ENCODE measurements at places on chromosomes 16 and 17.

DNA sequence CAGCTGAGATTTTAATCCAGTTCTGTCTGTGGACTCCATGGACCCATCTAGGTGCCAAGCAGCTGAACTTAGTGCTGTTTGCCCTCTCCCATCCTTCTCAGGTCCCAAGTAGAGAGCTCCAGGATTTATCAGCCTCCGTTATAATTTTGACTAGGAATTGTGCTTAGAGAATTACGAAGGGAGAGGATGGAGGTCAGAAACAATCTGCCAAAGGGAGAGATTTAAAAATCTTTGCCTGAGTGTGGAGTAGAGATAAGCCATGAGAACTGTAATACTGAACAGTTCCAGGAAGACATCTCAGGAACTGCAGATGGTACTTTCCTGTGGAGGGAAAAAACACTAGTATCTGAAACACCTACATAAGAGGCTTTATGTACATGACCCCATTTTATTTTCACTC, 27.0 kb downstream of the CEP95 start:
- DNase-seq: no peak

DNA sequence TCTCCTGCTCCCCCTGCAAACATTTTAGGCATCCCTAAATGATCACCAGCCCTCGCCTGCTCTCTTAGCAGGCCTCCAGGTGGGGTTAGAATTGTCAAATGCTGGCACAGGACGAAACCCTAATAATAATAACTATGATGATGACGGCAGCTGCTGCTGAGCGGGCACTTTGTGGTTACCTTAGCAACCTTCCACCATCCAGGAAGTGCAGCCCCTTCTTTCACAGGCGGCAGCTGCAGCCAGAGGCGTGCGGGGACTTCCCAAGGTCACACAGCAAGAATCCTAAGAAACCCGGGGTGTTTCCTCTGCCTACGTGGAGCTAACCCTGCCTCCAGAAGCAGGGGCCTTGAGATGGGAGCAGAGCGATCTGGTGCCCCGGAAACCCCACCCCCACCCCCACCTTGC, 22.4 kb upstream of the EIF1 start:
- DNase-seq: peak; percentile 40

DNA sequence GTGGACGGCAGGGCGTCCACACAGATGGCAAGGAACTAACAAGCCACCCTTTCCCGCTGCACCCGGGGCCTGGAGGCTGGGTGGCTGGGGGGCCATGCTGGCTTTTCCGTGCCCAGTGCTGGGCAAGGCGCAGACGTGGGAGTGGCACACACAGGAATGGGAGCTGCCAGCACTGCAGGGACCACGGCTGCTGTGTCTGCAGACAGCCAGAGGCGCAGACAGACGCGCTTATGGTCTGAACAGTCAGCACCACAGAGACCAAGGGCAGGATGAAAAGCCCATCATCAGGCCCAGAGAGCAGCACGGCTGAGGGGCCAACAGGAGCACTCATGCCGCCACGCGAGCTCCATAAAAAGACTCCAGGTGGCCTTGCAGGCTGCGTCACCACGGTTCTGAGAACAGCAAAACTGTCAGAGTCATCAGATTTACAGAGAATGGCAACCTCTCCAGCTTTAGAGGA, 24.0 kb downstream of the PDIA2 start:
- no peak for DNase-seq

- no peak for DNase-seq
Observed at GRCh38 chr16:90083139-90083538, 6.0 kb upstream of the PRDM7 start.

GRCh38 chr17:77502626-77503292, 362.0 kb downstream of the SEC14L1 start:
- DNase-seq: no peak

DNA sequence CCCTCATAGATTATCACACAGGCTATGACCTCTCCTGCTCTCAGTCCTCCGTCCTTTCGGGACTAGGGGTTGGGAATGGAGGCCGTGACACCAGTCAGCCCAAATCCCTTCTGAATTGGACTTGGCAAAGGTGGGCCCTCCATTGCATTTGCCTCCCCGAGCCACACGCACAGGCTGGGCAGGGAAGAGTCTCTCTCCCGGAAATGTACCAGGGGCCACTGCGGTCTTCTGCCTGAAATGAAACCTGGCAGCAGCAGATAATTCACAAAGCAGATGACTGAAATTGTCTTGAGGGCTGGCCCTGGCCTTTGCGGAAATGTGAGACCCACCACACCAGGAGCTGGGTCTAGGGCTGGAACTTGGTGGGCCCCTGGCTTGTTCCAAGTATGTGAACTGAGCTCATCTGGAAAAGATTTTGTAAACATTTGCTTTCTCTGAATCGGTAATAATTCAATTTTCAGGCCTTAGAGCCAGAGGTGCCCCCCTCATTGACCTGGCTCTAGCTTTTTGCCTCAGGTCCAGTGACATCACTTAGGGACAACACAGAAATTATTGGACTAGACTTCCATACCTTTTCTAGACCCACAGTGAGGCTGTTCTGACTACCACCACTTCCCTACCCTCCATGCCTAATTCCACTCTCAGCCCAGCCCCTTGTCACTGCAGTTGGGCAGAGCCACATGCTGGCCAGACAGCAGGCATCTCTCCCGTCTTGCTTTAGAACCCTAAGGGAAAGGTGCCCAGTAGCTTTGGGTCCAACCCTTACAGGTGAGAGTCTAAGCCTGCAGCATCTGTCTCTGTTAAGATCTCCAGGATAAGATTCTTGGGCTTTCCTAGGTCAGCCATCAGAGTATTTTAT, 75.2 kb downstream of the CCDC182 start:
- DNase-seq: no peak

DNA sequence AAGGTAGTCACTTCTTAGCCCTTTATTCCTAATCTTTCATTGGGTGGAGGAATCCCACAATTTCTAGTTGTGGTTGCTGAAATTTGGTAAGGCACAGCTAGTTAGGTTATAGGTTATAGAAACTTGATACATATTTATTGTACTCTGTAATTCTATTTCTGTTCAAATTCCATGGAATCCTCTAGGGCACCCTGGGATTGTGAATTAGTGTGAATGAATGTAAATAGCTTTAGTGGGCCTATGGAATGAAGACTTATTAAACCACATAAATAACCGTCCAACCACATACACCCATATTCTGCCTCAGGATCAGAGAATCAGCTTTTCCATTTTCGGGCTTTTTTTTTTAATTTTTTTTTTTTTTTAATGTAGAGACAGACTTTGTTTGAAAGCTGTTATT, 9.2 kb downstream of the TANC2 start:
- DNase-seq: no peak

DNA sequence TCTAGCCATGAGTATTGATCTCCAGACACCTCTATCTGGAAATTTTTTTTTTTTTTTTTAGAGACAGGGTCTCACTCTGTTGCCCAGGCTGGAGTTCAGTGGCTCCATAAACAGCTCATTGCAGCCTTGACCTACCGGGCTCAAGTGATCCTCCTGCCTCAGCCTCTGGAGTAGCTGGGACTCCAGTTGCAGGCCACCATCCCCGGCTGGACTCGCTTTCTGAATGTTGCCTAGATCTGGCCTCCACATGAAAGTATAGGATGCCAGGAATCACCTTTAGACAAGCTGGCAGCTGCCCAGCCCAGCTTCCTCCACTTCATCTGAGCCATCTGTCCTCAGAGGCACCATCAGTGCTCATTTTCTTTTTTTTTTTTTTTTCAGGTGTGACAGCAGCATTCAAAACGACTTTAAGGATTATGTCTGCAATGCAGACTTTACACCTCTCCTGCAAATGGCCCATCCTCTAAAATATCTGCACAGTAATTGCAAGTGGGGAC, 6.4 kb upstream of the PRR14 start:
- DNase-seq: no peak

GRCh38 chr16:21001262-21001661, 100.7 kb downstream of the LYRM1 start:
- DNase-seq: peak; percentile 7

DNA sequence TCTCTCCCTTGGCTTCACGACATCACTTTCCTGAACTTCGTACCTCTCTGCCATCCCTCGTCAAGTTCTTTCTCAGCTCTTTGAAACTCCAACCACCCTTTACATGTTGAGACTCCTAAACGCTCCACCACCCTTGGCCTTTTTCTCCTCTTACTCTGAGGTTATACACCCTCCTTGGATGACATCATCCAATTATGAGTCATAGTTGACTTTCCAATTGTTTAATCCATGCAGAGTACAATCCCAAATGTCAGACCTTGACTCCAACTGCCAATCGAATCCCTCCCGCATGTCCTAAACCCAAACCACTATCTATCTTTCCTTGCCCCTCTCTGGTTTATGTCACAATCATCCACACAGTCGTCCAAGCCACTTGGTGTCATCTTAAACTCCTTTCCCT, 18.4 kb upstream of the C16orf82 start:
- no peak for DNase-seq

DNA sequence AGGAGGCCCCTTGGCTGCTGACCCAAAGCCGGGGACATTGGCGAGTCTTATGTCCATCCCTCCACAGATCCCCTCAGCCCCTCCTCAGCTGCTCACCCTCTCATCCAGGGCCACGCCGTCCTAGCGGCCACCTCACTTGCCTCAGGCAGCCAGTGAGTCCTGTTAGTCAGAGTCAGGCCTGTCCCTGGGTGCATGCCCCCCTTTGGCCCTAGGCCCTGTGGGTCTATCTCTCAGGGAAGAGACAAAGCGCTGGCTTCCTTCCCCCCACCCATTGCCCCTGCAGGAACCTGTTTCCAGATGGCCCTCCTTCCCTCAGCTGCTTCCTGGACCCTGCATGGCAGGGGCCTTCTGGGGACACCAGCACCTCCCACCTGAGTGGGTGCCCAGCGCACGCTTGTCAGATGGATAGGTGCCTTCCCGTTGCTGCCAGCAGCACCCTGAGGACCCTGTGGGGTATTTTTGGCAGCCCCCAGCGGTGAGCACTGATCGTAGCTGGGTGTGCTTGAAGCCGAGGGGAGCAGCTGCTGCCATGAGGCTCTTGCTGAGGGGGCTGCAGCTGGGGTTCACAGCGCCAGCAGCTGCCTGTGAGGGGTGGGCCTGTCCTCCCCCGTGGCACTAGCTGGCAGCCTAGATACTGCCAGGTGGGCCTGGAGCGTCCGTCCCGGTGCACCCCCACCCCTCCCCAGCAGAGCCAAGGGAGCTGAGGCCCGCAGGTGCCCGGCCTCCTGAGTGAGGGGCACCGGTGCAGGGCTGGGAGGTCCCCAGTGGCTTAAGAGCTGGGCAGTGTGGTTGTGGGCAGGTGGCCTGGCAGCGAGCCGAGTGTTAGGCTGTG, 8.4 kb downstream of the DBNDD1 start:
- no peak for DNase-seq

GRCh38 chr16:58485184-58485887, 14.6 kb upstream of the NDRG4 start:
- DNase-seq: no peak

GRCh38 chr17:63491413-63491812, 14.6 kb downstream of the ACE start:
- no peak for DNase-seq

DNA sequence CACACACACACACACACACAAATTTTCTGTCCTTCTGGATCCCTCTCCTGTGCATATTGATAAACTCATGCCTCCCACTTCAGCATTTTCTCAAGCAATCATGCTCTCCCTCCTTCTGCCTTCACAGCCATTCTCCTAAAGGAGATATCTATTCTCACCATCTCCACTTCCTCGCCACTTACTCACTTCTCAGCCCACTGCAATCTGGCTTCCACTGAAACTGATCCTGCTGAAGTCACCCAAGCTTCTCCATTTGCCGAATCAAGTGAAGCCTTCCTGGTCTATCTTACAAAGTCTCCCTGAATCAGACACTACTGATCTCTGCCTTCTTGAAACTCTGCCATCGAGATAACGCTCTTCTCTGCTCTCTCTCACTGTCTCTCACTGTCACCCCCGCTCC, 54.0 kb upstream of the GNAO1 start:
- no peak for DNase-seq

GRCh38 chr16:4743226-4743878, 9.0 kb downstream of the DNAAF8 start:
- no peak for DNase-seq

DNA sequence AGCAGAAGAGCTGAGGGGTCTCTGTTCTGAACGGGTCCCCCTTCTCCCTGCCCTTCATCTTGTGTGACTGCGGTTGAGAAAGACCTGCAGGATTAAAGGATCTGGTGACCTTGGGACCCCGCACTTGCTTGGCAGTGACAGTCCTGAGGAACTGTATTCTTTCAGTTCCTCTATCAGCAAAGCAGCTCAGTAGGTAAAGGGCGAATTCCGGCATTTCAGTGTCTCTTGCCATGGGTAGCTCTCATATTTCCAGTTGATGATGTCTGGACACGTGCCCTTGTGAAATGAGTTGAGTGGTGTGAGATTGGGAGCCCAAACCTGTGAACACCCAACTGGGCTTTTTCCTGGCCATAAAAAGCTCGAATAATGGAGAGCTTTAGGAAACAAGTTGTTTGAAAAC, 135.7 kb downstream of the PRKCA start:
- DNase-seq: no peak

GRCh38 chr16:25875956-25876598, 184.3 kb downstream of the HS3ST4 start:
- DNase-seq: no peak

- no peak for DNase-seq
Observed at GRCh38 chr16:84041881-84042280, 714 bp downstream of the SLC38A8 start.

GRCh38 chr17:78892520-78892919, 10.5 kb downstream of the CEP295NL start:
- DNase-seq: no peak

- DNase-seq: no peak
Observed at GRCh38 chr17:63931981-63932561, at the start of gene CD79B. CD79B (minus strand) TSS chr17:63932331; CDS start chr17:63932261, 70 bp downstream.

DNA sequence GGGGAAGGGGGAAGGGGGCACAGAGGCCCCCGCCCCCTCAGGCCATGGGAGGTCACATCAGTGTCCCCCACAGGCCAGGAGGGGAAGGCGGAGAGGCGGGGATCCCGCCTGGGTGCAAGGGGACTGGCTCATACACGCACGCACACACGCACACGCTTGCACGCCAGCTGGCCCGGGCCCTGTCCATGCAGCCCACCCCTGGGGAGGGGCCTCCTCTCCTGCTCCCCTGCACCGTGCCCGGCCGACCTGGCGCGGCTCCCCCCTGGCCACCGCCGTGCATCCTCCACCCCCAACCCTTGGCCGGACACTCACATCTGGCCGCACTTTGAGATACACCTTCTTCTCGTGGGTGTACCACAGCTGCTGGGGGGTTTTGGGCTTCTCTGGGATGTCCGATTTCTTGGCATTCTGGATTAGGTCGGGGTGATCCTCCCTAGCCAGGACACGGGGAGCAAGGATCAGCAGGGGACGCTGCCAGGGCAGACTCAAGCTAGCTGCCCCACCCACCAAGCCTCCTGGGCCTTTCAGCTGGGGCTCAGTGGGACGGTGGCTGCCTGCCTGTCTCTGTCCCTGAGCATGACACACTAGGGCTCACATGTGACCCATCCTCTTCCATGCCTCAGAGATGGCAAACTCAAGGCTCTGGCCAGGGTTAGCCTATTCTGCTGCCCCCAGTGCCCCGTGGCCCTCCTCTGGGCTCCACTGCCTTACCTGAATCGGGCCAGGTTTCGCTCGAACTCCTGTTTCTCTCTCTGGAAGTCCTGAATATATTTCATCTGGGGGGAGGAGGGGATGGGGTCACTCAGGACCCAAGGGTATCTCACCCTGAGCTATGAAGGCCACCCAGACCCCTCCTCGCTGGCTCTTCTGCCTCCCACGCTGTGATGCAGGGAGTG, 6.7 kb downstream of the UBTF start:
- no peak for DNase-seq

Data from stimulated activated CD4-positive, alpha-beta T cell treated with anti-CD3 and anti-CD28 coated beads, Interleukin-15, amount 100 ng/mL, for 48 hours (primary cell).